ENCODE measurements at places on chromosomes 7 and 10. TPM values are rescaled to one million over a fixed set of nuclear protein-coding genes. Genes with fewer than 3 reads are reported as not detected.

Gene CDK1
- 180 TPM for total RNA-seq

Gene GATA3
- total RNA-seq, result 4.0 TPM

Gene TRPV6
- total RNA-seq, result not detected

Gene CD36
- not detected for total RNA-seq

GRCh38 chr10:111116211-111116610 lies 39.4 kb downstream of the ADRA2A start:
- H3K36me3 ChIP-seq, result no peaks in the 10 kb centered on the region
- peaks cover 6% of the 10 kb centered on the region for H3K4me1 ChIP-seq
- no peak overlapping the region for H3K27ac ChIP-seq
- no peak overlapping the region for H3K4me3 ChIP-seq

- H3K4me3 ChIP-seq, result no peak overlapping the region
- DNase-seq, result no peak
- H3K27me3 ChIP-seq, result no peaks in the 10 kb centered on the region
- no peaks in the 10 kb centered on the region for H3K36me3 ChIP-seq
- no peaks in the 10 kb centered on the region for H3K4me1 ChIP-seq
These were observed 46.7 kb downstream of the PLXDC2 start for GRCh38 chr10:19862811-19863515.

GRCh38 chr10:71448146-71448545 lies 51.4 kb downstream of the CDH23 start:
- no peaks in the 10 kb centered on the region for H3K36me3 ChIP-seq
- no peaks in the 10 kb centered on the region for H3K27me3 ChIP-seq
- H3K4me3 ChIP-seq, result no peak overlapping the region
- no peak for DNase-seq

Measured in activated naive CD4-positive, alpha-beta T cell treated with anti-CD3 and anti-CD28 coated beads for 36 hours (primary cell).